ENCODE measurements at places on chromosomes 4 and X.

DNA sequence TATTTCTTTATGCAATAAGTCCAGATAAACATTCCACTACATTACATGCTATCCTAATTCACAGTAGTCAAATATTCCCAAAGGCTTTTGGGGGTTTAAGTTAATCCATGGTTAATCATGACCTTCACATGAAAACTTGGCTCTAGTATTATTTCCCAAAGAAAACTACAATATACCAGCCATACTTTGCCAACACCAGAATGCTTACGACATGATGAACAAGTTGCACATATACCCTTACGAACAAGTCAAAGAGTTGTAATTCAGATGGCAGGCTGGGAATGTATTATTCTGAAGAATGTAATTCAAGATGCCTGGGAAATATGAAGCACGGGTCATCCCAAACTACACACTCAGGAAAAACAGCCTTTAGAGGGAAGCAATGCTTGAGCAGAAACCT lies 499.6 kb downstream of the PPARGC1A start:
- no peaks in the 10 kb centered on the region for H3K4me1 ChIP-seq
- no peak overlapping the region for H3K4me3 ChIP-seq
- H3K27me3 ChIP-seq: no peaks in the 10 kb centered on the region
- H3K27ac ChIP-seq: no peak overlapping the region

DNA sequence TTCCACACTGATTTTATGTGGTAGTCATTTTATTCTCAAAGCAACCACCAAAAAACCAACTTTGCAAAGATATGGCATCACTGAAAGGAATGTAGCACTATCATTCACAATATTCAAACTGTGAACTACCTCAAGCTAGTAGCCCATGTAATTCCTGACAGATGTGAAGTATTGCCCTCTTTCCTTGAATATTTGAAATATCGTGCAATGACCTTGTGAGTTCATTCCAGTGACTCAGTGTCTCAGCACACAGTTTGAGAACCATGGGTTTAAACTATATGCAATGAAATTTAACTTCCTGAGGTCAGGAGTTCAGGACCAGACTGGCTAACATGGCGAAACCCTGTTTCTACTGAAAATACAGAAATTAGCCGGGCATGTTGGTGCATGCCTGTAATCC lies 20.9 kb upstream of the IQCM start:
- H3K27ac ChIP-seq: no peak overlapping the region
- H3K27me3 ChIP-seq: no peaks in the 10 kb centered on the region
- H3K4me3 ChIP-seq: no peak overlapping the region
- DNase-seq: no peak
- peaks cover 7% of the 10 kb centered on the region for H3K4me1 ChIP-seq

DNA sequence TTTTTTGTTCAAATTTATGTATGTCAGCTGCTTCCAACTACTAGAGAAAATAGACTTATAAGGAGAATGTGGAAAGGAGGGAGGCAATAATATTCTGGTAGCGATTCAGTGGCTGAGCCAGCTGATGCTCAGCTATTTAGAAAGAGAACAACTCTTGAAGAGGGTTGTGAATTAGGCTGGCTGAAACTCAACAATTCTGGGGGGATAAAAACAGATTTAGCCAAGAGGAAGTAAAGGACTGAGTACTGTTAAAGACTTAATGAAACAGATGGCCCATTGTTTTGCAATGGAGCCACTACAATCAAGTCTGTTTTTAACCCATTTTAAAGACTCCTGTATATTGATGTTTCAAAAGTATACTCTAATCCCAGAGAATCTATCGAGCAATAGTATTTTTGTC lies 1058.9 kb downstream of the C4orf33 start:
- no peaks in the 10 kb centered on the region for H3K27me3 ChIP-seq
- H3K27ac ChIP-seq: no peak overlapping the region
- no peaks in the 10 kb centered on the region for H3K36me3 ChIP-seq
- no peak overlapping the region for H3K4me3 ChIP-seq
- no peaks in the 10 kb centered on the region for H3K4me1 ChIP-seq

DNA sequence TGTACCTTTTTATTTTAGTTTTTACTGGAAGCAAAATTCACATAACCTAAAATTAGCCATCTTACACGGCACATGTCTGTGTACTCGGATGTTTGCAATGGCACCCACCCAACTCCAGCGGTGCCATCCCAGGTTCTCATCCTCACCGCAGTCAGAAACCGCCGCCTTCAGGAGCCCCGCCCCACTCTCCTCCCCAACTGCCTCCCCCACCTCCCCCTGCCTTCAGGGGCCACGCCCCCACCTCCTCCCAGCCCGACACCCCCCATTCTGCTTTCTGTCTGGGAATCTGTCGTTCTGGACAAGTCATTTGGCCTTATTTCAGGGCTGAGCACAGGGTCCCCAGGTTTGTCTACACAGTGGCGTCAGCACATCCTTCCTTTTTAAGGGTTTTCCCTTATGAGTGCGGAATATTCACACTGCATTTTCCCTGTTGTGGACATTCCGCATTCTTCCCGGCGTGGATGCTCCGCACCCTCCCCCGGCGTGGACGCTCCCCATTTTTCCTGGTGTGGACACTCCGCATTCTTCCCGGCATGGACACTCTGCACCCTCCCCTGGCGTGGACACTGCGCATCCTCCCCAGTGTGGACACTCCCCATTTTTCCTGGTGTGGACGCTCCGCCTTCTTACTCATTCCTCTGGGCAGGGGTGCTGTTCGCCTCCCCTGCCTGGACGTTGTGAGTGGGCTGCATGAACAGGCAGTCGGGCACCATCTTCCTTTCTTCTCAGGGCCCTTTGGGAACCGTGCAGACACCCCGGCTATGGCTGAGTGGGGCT lies 135.4 kb upstream of the NKX1-1 start:
- no peaks in the 10 kb centered on the region for H3K36me3 ChIP-seq

- no peak for DNase-seq
- H3K27me3 ChIP-seq: no peaks in the 10 kb centered on the region
- H3K27ac ChIP-seq: no peak overlapping the region
- no peak overlapping the region for H3K4me3 ChIP-seq
- H3K4me1 ChIP-seq: no peaks in the 10 kb centered on the region
Observed at GRCh38 chrX:70921709-70922352, 9.1 kb downstream of the SLC7A3 start.

DNA sequence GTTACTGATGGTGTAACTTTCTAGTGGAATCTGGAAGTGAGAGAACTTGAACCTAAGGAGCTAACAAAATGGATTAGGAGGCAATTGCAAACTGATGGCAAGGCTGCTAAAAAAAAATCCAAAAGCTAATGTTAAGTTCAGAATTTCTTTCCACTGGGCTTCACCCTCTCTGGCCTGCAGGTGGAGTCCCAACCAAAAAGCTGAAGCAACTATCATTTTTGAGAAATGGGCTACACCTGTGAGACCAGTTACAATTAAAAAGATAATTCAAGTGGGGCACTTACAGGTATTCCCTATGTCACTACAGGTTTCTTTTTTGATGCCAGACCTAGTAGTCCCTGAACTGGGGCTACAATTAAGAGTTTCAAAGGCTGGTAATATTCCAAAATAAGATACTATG lies 142.1 kb upstream of the FTHL17 start:
- H3K36me3 ChIP-seq: no peaks in the 10 kb centered on the region
- no peak for DNase-seq
- H3K27me3 ChIP-seq: no peaks in the 10 kb centered on the region
- no peak overlapping the region for H3K27ac ChIP-seq
- H3K4me1 ChIP-seq: peaks cover 25% of the 10 kb centered on the region

DNA sequence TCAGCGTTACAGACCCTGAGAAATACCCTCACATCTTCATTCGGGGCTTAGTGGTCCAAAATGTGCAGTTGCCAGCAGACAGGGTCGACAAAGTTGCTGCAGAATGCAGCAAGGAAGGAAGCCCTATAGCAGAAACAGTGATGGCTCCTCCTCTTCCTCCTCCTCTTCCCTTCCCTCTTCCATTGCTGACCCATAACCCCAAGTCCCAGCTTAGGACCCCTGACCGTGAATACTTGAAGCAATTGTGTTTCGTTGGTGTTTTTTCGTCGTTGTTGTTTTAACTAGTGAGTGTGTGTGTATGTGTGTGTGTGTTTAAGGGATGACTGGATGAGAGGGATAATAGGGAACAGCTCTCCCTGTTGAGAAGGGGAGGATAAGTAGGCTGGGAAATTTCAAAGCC lies 69.5 kb downstream of the SLAIN2 start:
- no peaks in the 10 kb centered on the region for H3K27me3 ChIP-seq
- H3K27ac ChIP-seq: no peak overlapping the region
- no peak overlapping the region for H3K4me3 ChIP-seq
- peaks cover 15% of the 10 kb centered on the region for H3K36me3 ChIP-seq
- no peaks in the 10 kb centered on the region for H3K4me1 ChIP-seq

- H3K27me3 ChIP-seq: no peaks in the 10 kb centered on the region
- DNase-seq: no peak
Observed at GRCh38 chrX:54181202-54181953, 1.7 kb downstream of the FAM120C start.

DNA sequence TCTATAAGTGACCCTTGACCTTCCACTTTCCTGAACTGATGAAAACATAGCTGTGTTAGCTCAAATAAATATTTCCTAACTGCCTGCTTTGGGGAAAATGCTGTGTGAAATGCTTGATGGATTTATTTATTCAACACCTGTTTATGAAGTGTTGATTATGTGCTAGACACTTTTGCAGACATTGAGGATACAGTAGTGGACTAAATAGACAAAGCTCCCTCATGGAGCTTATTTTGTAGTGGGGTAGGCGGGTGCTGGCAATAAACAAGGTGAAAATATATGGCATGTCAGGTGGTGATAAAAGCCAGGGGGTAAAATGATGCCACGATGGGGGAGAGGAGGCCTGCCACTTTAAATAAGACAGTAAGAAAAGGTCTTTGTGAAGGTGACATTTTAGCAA lies 50.2 kb upstream of the TLR3 start:
- DNase-seq: no peak
- no peaks in the 10 kb centered on the region for H3K36me3 ChIP-seq
- no peak overlapping the region for H3K27ac ChIP-seq

DNA sequence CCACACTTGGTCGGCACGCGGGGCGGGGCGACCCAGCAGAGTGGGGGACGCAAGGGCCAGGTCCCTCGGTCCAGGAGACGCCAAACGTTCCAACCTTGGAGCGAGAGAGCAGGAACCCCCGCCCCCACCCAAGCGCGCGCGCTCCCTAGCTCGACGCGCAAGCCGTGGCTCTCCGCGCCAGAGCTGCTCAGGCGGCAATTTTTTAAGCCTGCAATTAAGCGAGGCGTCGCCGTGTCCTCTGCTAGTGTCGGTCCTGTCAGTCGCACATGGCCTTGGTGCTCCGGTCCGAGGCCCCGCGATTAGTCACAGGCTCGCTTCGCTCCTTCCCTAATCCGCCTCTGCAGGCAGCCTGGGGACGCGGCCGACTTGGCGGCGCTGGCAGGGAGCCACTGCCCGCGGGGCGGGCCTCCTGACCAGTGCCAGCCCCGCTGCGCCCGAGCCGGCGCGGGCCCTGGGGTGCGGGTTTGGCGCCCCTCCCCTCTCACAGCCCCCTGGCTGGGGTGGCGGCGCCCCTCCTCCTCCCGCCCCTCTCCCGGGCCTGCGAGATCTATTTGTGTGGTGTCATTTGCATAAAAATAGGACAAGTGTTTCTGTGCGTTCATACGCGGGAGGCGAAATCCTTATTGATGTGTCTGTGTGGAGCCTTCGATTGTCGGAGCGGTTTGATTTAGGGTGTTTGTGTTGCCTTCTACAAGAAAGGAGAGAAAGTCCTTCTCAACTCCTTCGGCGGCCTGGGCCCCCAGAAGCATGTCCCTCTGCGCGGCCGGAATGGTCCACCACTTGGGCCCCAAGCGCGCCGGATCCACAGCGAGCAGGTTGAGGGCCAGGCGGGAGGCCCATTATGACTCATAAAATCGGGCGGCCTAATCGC lies 9.8 kb upstream of the BCOR start:
- no peak for DNase-seq
- H3K4me1 ChIP-seq: no peaks in the 10 kb centered on the region
- peak overlapping the region; percentile 82 for H3K27ac ChIP-seq
- H3K27me3 ChIP-seq: no peaks in the 10 kb centered on the region
- no peak overlapping the region for H3K4me3 ChIP-seq
- no peaks in the 10 kb centered on the region for H3K36me3 ChIP-seq

DNA sequence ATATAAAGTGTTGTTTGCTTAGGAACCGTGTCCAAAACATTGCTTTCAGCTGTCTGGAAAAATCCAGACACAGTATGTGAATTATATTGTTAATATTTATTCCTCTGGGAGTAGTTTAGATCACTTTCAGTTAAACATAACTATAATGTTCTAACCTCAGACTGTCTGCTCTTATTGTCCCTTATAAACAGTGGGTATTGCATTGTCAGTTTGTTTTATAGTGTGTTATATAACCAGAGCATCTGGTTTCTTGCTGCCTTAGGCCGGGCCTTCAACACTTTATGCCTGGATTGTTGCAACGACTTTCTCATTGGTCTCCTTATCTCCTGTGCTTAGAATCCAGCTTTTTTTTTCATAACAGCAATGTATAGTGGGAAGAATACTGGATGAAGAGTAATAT lies 26.4 kb downstream of the ATG4A start:
- no peak for DNase-seq
- no peaks in the 10 kb centered on the region for H3K36me3 ChIP-seq
- H3K4me3 ChIP-seq: no peak overlapping the region
- H3K27ac ChIP-seq: no peak overlapping the region
- H3K4me1 ChIP-seq: peaks cover 9% of the 10 kb centered on the region

DNA sequence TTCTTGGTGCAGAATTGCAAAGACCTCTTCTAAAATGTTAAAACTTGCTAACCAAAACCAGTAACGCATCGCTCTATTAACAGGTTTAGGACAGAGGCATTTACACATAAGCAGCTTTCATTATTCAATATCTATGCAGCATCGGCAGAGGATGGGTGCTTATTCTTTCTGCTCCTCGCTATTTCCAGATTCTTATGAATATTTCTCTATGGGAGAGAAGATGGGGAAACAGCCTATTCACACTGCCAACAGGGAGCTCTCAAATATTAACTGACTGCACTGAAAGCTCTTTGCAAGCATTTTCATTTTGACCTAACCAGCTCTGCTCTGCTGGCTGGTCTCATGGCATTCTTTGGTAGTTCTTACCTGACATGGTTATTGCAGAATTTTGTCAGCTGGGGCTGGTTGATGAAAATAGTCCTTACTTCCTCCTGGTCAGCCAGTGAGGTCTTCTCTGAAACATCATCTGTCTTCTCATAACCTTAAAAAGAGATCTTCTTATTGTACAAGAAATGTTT lies 30.2 kb downstream of the ATP8A1 start:
- H3K4me1 ChIP-seq: no peaks in the 10 kb centered on the region
- no peak overlapping the region for H3K27ac ChIP-seq
- H3K36me3 ChIP-seq: no peaks in the 10 kb centered on the region
- H3K4me3 ChIP-seq: no peak overlapping the region
- DNase-seq: no peak

DNA sequence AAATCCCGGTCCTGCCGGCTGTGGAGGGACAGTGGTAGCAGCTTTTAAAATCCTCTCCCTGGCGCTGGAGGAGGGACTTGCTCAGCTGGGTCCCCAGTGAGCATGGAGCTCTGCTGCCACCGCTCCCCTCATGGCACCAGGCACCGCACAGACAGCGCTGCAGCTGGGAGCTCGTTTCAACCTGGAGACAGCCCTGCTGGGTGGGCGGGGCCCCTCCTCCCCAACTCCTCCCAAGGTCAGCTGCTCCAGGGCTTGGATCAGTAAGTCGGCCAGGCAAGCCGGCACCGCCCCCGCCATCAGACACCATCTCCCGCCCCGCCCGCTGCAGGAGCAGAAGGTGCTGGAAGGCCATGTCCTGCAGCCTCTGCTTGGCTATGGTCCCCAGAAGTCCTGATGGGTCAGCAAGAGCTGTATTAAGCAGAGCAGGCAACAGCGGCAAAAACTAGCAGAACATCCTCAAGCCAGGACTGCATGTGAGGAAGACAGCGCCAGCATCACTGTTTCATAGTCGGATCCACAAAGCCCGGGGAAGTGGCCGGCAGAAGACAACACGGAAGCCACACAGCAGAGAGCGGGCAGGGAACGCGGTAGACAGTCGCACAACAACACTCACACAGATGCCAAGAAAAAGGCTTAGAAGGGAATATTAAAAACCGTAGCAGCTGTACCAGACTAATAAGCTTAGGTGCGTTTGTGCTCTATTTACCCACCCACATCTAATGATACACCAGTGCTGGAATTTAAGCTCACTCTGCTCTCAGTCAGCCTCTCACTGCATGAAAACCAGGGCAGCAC lies 16.2 kb downstream of the ZFYVE28 start:
- H3K27ac ChIP-seq: no peak overlapping the region
